ENCODE measurements at places on chromosomes 5 and 9.
A peak's percentile ranks its signal among the peaks of the same experiment; 100 is the strongest.

GRCh38 chr5:32098890-32099310 lies 75.2 kb downstream of the GOLPH3 start:
- no peak for DNase-seq

GRCh38 chr5:37740331-37741066 lies 99.3 kb downstream of the GDNF start:
- no peak for DNase-seq

DNA sequence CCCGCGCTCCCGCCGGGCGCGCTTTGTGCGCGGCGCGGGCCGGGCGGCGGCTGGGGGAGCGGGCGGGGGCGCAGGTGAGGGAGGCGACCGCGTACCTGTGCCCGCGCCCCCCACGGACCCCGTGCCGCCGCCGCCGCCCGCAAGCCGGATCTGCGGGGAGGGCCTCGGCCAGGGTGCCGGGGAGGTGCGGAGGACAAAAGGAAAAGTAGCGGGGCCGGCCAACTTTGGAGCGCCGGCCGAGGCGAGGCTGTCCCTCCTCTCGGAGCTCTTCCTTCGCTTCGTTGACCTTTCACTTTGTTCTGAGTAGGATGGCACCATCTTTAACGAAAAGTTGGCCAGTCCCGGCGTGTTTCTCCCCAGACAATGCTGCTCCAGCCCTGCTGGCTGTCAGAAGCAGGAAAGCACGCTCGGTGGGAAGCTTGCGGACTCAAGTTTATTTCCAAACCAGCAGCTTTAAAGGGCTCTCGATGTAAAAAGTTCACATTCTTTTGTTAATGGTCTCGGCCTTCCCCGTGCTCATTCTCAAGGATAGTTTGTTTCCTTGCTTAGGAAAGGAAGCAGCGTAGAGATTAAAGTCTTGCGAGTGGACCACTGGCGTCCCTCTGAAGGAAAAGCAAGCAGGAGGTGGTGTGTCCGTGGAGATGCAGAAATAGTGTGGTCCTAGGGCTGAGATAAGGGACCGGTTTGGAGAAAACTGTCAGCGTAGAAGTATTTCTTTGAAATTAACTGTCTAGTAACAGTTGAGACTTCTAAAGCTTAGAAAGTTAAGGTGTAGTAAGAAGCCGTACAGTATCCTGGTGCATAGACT lies 639 bp downstream of the EHMT1 start:
- DNase-seq, result no peak

DNA sequence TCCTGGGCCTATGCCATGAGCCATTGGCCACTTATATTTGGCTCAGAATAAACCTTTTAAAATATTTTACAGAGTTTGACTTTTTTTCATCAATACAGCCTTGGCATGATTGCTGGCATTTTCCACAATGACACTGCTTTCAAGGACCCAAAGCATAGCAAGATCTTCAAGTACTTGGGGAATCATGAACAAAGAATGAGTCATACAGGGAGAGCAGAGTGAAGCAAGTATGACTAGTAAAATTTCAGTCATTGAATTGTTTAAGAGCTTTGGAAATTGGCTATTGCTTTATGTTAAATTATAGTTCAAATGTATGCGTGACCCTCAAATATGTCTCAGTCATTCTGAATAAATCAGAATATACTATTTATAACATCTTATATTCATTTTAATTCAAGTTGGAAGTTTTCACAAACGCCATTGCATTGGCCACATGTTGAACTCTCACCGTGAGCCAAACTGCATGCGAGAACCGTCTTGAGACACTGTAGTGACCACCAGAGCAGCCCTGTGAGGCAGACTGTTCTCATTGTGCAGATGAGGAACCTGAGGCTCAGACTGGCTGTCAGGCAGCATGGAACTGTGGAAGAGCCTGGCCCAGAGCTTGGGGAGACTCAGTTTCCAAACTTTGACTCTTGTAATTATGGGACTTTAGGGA lies 52.9 kb downstream of the GDNF start:
- DNase-seq, result no peak

DNA sequence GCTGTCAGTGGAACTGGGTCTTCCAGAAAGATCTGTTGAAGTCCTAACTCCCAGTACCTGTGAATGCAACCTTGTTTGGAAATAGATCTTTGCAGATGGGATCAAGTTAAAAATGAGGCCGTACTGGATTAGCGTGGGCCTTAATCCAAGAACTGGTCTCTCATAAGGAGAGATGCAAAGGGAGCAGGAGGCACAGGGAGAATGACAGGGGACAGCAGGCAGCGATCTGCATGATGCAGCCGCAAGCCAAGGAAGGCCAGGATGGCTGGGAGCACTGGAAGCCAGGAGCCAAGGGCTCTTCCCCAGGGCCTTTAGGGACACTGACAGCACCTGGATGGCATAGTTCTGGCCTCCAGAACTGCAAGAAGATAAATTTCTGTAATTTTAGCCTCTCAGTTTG lies 114.4 kb downstream of the ICE1 start:
- DNase-seq, result no peak

- no peak for DNase-seq
These were observed 20.6 kb downstream of the DMAC1 start for GRCh38 chr9:7778851-7779600.

- no peak for DNase-seq
These were observed 108.5 kb downstream of the C9orf152 start for GRCh38 chr9:110099236-110100095.

DNA sequence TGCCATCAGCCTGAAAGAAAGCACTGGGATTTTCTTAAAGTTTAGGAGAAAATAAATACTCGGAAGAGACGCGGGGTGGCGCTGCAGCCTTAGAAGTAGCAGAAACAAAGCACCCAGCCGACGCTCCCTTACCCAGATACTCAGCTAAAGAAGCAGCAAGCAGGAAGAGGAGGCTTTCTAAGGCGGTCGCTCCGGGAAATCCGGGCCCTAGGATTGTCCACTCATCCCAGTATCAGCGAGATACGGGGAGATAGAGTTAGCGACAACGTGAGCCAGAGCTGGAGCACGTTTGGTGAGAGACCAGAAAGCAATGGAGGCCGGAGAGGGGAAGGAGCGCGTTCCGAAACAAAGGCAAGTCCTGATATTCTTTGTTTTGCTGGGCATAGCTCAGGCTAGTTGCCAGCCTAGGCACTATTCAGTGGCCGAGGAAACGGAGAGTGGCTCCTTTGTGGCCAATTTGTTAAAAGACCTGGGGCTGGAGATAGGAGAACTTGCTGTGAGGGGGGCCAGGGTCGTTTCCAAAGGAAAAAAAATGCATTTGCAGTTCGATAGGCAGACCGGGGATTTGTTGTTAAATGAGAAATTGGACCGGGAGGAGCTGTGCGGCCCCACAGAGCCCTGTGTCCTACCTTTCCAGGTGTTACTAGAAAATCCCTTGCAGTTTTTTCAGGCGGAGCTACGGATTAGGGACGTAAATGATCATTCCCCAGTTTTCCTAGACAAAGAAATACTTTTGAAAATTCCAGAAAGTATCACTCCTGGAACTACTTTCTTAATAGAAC lies at the start of gene PCDHB2:
TSS of gene PCDHB2 (plus strand) at position 135 of the 782 bp plus-strand sequence. CDS start at position 311, 176 bp downstream.
- peak; percentile 73 for DNase-seq

GRCh38 chr9:111036946-111037345 lies 1.3 kb downstream of the LPAR1 start:
- no peak for DNase-seq

- DNase-seq, result no peak
These were observed 59.0 kb upstream of the PALM2AKAP2 start for GRCh38 chr9:109721001-109721400.

DNA sequence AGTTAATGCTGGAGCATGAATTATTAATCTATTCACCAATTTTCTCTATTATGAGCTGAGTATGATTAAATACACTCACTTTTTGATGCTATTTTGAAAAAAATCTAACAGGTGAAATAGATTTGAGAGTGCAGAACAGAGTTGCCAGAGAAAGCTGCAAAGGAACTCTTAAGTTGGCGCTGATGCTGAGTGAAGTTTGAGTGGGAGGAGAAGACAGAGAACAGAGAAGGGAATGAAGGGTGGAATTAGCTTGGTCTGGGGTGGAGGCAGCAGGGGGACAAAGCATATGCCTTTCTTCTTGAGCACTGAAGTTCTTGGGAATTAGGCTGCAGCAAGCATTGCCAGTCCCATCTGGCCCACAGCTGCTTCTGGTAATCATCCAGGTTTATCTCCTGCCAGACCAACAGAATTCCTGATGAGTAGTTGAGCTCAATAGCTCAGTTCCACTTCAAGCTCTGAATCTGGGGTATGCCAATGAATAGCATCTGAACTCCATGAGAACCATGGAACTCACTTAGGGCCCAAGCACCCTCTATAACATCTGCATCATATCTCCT lies 290.1 kb downstream of the HINT1 start:
- DNase-seq, result no peak

DNA sequence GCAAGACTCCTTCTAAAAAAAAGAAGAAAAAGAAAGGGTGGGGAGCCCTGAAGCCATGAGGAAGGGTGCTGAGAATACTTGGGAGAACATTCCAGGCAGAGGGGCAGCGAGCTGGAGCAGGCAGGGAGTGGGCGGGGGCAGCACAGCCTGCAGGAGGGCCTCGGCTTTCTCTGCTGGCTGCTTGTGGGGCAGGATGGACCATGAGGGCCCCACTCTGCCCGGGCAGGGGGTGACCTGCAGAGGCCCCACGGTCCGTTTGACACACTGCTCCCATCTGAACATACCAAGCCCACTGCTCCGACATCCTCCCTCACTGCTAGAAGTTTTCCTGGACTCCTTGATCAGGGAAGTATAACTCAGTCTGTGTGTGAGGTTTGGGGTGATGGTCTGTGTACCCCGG lies 11.7 kb upstream of the NUP214 start:
- no peak for DNase-seq

- no peak for DNase-seq
These were observed 66.3 kb downstream of the FEM1C start for GRCh38 chr5:115478281-115478680.

GRCh38 chr9:23887781-23888180 lies 61.7 kb upstream of the ELAVL2 start:
- no peak for DNase-seq

- DNase-seq, result no peak
These were observed 29.0 kb downstream of the TNFSF15 start for GRCh38 chr9:114776683-114777399.

DNA sequence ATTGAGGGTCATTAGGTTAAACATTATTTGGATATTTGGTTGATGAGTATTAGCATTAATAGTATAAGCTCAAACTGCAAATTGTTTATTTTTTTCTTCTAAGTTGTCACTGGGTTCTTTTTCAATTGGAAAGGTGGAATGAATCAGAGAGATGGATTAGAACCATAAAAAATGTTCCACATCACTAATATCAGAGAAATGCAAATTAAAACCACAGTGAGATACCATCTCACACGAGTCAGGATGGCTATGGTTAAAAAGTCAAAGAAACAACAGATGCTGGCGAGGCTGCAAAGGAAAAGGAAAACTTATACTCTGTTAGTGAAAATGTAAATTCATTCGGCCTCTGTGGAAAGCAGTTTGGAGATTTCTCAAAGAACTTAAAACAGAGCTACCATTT lies 122.8 kb downstream of the CCDC192 start:
- DNase-seq, result no peak

DNA sequence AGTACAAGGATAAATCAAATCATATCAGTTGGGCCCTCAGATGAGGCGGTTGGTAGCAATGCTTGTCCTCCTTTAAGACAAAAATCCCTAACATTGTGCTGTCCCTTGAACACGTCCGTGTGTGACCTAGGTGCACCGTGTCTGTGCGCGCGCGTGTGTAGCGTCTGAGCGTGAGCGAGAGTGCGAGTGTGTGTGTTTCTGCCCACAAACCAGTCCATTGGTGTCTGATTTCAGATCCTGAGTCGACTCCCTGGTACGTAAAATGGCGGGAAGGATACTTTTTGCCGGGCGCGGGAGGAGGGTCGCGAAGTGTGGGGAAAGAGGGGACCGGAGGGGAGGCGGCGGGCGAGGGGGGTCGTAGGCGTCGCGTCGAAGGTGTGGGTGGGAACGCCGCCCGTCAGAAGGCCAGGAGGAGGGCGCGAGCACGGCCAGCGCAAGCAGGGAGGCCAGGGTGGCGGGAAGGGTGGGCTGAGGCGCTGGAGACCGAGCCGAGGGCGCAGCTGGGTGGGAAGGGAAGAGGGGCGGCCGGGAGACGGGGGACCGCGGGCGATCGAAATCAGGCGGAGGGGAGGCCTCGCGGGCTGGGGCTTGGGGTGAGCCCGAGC lies 8.9 kb downstream of the OTP start:
- no peak for DNase-seq

DNA sequence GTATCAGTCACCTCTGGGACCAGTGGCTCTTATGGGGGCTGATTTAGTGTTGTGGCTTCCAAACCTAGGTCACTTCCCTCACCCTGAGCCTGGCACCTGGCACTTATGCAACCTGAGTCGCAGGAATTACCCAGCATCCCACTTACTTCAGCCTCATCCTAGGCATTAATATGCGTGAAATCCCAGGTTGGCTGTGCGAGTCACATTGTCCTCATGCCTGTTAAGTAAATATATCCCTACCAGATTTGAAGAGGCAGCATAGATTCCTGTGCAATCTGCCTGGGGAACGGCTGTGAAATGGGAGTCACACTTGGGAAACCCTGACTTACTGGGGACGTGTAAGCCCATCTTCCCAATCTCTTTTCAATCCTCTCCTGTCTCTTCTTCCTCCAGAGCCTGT lies 42.7 kb upstream of the AKNA start:
- peak; percentile 48 for DNase-seq

- no peak for DNase-seq
These were observed 67.2 kb upstream of the IFNE start for GRCh38 chr9:21549251-21549765.

DNA sequence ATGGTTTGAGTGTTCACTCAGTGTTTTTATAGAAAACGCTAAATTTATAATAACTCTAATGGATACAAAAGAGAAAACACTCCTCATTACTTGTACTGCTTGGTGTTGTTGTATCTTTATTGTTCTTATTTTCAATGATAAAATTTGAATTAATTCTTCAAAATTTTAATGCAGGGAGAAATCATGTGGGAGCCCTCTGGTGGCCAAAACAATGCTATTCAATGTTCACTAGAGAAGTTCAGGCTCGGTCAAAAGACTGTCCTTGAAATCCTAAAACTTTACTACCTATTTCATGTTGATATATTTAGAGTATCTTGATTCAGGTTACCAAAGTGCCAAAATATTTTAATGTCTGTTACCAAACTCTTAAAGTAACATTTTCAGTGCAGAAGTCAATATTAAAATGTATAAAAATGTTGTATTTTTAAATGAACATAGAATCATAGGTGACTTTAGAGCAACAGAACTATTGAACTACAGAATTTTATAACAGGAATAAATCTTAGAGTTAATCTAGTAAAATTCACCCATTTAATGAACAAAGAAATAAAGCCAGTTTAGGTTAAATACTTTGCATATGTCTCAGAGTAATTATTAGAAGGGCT lies 1259.8 kb downstream of the PTPRD start:
- DNase-seq, result no peak

DNA sequence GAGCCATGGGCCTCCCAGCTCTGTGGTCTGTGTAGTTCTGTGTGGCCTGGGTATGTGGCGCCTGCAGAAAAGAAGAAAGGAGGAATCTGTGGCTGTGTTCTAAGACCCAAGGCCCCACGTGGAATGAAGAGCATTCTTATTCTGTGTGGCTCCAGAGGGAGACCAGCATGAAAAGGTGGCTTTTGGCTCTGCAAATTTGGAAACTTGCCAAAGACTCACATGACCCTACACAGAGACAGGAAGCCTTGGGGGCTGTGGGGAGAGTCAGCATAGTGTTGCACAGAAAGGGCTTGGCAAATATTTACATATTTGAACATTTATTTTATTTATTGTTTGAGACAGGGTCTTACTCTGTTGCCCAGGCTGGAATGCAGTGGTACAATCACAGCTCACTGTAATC lies 193.3 kb downstream of the TMEM38B start:
- DNase-seq, result no peak

All from SHP77 treated with DMSO at 0.1 percent for 48 hours (cell line).